ENCODE measurements at places on chromosomes 11 and 22.

GRCh38 chr11:44309478-44310205 lies at the start of gene ALX4:
Gene ALX4 (minus strand): TSS chr11:44310139. CDS start chr11:44310062, 77 bp downstream.
- DNase-seq = peak; percentile 71

DNA sequence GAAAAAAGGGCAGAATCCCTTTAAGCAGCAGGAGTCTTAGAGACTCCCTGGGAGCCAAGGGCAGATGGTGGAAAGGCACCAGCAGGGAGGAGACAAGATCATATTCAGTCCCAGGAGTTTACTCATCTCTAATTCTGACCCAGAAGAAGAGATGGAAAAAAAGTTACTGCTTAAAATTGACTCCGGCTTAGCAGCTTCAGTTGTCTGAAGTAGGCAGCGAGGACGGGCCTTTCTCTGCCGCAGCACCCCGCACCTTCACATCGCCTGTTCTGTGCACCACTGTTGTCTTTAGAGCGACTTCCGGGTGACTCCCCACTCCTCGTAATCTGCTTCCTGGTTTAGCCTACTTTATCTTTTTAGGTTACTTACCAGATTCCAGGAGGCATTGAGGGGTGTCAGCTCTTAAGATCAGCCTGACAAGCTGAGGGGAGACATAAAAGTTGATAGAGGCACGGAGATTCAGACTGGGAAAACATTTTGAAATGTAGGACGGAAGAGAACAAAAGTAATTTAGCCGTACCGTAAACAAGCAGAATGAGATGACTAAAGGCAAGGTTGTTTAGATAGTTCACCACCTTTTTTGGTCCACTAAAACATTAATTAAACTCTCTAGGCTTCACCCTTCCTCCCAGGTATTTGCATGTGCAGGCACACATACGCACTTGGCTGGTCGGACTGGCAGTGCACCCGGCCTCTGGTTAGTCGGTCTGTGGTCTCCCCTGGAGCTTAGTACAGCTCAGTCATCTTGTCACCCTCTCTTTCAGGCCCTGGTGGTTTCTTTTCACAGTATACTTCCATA lies 74.3 kb downstream of the CECR2 start:
- DNase-seq = no peak

GRCh38 chr11:131483453-131483852 lies 113.0 kb downstream of the NTM start:
- DNase-seq = no peak

DNA sequence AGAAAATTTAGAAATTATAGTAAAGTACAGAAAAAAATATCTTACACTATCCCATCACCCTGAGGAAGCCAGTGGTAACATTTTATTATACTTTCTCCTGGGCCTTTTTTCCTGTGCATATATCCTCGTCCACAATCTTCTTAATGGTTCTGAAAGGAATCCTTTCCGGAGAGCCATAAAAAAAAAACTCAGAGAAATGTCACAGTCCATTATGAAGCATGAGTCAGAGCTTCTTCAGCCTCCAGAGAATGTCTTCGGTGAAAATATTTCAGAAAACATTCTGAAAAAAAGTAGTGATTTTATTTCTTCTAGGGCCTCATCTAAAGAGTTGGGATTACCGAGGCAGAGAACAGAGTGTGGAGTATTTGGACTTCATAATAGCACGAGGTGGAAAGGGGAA lies 163.4 kb downstream of the INSC start:
- no peak for DNase-seq

DNA sequence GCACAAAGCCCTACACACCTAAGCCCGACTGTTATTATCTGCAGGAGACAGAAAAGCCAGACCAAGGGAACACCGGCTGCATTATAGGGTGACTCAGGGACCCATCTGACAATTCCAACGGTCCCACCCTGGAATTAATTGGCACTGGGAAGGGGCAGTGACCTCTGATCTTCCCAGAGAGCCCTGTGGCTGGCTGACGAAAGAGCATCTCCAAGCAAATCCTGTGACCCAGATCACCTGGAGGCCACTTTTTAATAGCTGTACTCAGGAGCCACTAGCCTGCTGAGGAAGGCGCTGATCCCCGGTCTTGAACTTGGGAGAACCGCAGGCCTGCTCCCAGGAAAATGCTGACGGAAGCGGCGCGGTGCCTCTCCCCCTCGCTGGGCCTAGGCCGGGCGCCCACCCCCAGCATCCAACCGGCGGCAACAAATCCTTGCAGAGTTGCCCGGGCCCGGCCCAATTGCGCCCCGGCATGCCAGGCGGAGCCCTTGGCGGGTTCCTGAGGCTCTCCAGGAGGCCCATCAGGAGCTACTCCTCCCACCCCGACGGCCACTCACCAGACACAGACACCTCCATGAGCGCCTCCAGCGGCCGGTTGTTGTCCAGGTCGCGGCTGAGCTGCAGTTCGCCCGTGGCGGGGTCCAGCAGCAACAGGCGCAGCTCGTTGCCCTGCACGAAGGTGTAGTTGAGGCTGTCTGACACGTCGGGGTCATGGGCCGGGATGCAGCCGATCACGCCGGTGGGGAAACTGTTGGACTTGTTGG lies 4.2 kb downstream of the CELSR1 start:
- DNase-seq = no peak

- no peak for DNase-seq
Observed at GRCh38 chr11:74522776-74523175, 29.3 kb upstream of the LIPT2 start.

DNA sequence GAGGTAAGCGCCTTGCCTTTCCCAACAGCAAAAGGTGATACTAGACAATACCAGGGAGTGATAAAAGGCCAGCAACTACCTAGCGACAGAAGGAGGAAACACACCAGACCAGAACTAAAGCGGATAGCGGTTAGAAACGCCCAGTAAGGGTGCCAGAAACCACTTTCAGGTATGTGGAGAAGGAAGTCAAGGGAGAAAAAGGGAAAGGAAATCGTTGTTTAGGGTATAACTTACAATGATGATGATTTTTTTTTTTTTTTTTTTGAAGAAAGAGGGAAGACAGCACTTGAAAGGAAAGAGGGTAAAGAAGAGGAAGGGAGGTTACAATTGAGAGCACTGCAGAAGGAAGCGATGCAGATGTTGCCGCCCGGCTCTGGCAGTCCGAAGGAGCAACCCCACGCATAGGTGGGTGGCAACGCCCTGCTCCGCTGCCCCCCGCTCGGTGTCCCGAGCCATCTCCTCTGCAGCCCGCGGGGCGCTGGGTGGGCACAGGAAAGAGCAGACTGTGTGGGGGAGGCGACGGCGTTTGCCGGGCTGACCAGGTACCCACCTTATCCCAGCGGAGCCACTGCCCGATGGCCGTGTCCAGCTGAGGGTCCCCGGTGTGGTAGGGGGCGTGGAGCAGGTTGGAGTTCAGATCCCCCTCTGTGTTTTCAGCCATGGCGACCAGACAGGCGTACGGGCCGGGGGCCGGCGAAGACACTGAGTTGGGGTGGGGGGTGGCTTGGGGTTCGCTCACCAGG lies 561 bp downstream of the PGM2L1 start:
- no peak for DNase-seq

GRCh38 chr11:2586793-2587131 lies 113.0 kb downstream of the KCNQ1OT1 start:
- peak; percentile 46 for DNase-seq

Measured in activated CD8-positive, alpha-beta memory T cell treated with anti-CD3 and anti-CD28 coated beads, Interleukin-2, amount 50 U/mL, for 48 hours (primary cell).